HT-29 (cell line): ENCODE measurements at places on chromosomes 1 and 21.

DNA sequence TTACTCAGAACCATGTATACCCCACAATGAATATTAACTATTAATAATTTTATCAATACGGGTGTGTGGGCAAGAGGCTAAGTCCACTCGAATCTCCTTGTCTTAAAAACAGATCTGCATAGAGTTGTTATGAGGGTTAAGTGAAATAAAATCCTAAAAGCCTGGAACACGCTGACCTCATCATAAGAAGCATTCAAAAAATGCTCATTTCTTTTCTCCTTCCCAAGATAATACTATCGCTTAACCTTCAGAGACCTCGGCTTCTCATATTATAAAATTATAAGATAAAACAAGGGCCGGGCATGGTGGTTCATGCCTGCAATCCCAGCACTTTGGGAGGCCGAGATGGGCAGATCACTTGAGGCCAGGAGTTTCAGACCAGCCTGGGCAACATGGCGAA, 35.1 kb downstream of the LPAR3 start:
- DNase-seq, result no peak

- DNase-seq, result no peak
Observed at GRCh38 chr21:41819856-41820281, 53.0 kb upstream of the RIPK4 start.

GRCh38 chr1:4621646-4622045, 32.8 kb upstream of the AJAP1 start:
- DNase-seq, result no peak

DNA sequence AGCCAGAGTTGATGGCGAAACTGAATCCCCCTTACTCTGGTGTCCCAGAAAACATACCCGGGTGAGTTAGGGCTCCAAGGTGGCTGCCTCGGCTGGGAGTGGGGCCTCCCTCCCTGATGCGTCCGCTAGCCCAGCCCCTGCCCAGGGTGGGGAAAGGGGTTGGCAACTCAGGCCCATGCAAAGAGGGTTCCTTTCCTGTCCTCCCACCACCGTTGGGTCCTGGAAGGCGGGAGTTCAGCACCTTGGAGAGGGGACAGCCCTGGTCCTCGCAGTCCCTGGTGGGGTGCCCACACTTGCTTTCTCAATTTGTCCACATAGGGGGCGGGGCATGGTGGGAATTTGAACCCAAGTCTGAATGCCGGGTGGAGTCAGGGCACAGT, 6.1 kb downstream of the SRM start:
- DNase-seq, result peak; percentile 34

- no peak for DNase-seq
Observed at GRCh38 chr1:6962478-6962995, 177.3 kb downstream of the CAMTA1 start.

GRCh38 chr1:212528501-212528900, 80.1 kb upstream of the ATF3 start:
- no peak for DNase-seq

- no peak for DNase-seq
Observed at GRCh38 chr1:63321785-63322113, 618 bp upstream of the FOXD3 start.

DNA sequence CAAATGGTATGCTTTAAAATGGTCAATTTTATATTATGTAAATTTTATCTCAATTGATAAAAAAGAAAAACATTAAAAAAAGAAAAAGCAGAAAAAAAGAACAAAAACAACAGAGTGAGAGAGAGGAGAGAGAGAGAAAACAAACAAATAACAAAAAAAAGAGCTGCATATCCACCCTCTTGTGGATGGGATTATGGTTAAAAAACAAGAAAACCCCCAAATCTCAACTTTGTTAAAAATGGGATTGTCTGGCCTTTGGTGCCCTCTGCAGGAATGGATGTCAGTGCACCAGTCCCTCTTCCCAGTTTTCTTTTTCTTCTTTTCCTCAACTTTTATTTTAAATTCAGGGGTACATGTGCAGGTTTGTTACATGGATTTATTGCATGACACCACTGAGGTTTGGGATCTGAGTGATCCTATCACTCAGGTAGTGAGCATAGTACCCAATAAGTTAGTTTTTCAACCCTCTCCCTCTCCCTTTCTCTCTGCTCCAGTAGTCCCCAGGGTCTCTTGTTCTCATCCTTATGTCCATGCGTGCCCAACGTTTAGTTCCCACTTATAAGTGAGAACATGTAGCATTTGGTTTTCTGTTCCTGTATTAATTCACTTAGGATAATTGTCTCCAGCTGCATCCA, 28.1 kb downstream of the RNF187 start:
- peak; percentile 37 for DNase-seq

DNA sequence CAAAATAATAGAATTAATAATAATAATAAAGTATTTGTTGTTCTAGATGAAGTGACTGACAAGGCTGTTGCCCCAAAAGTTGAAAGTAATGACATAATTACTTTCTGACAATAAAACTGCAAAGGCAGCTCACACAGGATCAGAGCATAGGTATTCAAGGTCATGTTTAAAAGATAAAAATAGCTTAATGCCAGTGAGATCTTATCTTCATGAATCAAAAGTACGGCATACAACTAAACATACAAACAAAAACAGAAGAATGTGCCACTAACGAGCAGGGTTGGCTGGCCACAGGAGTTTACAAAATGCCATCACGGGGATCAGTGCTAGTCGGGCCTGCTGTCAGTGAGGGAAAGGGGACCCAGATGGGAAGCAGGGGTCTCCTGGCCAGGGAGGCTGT, 22.4 kb upstream of the TMPRSS2 start:
- DNase-seq, result no peak
